G401 (cell line): ENCODE measurements at places on chromosomes 6 and 20.

GRCh38 chr20:62132421-62132820 is 10.1 kb downstream of the LSM14B start:
- no peak for DNase-seq

DNA sequence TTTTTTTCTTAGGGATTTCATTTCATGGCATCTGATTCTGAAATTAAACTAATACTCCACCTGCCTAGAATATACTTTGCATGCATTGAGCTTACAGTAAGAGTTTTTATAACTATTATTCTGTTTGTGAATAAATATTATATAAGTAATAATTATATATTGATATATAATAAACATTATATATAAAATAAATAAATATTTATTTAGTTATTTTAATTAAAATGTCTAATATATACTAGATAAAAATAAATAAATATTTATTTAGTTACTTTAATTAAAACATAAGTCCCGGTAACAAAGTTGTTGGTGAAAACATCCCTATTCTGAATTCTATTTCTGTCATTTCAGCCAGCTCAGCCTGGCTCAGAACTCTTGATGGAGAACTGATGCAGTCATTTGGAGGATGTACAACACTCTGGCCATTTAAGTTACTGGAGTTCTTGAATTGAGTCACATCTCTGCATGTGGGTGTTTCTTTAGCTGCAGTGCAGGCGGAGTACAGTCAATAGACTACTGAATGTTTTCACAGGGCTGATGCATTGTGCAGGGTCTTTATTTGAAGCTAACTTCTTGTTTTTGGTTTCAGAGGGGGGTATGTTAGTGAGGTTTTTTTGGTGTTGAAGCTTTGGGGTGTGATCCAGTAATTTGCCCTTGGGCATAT is 508.9 kb upstream of the ADGRB3 start:
- DNase-seq = no peak

- DNase-seq = no peak
Observed at GRCh38 chr6:143878272-143878760, 14.0 kb downstream of the ZC2HC1B start.

- no peak for DNase-seq
Observed at GRCh38 chr6:53645859-53646258, 19.7 kb downstream of the KLHL31 start.

DNA sequence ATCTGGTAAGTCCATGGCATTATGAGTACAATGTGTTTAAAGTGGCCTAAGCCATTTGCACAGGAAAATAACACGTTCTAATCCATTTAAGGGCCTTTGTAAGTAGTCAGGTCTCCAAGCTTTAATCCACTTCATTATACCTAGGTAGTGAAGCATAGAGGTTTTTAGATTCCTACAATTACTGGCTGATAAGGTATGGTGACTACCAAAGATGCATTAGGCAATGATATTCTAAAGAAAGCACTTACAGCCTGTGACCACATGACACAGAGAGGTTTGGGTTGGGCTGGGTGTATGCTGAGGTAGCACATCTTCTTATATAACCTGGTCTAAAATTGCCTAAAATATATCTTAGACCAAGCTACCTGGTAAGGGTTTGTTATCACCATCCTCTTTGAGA is 504.4 kb downstream of the TFAP2B start:
- DNase-seq = no peak

DNA sequence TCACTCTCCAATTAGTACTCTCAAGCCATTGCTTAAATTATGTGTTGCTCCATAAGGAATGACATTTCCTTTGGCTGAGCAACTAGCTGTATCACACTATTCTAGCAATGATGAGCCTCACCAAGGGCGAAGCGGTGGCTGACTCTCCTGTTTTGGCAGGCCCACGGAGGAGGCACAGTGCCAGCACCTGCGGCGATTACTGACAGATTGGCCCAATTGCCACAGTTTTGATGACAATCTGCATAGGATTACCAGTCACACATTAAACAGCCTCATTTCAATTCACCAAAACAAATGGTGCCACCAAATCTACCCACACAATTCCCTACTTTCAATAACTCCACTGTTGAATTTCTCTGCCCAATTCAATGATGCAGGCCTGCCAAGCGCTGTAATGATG is 286.9 kb downstream of the PTPRK start:
- peak; percentile 95 for DNase-seq

DNA sequence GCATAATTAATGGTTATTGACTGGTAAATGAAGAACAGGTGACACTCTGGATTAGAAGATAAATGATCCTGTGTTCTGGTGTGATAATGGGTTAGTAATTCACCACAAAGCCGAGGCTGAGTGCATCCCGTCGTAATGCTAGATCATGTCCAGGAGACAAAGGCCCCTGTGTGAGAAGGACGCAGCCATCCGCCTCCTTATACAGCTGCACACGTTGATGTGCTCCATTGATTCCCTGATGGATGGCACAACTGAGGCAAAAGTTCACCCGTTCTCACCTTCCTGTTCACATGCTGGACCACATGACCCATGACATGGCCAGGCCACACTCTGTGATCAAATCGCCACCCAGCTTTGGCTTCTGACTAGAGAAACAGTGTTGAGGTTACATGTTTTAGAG is 136.1 kb downstream of the FOXC1 start:
- no peak for DNase-seq

- no peak for DNase-seq
Observed at GRCh38 chr6:11258260-11259237, 26.1 kb upstream of the NEDD9 start.

GRCh38 chr20:24576447-24576846 is 107.0 kb downstream of the SYNDIG1 start:
- no peak for DNase-seq
